ENCODE measurements at places on chromosomes 6 and 20.

DNA sequence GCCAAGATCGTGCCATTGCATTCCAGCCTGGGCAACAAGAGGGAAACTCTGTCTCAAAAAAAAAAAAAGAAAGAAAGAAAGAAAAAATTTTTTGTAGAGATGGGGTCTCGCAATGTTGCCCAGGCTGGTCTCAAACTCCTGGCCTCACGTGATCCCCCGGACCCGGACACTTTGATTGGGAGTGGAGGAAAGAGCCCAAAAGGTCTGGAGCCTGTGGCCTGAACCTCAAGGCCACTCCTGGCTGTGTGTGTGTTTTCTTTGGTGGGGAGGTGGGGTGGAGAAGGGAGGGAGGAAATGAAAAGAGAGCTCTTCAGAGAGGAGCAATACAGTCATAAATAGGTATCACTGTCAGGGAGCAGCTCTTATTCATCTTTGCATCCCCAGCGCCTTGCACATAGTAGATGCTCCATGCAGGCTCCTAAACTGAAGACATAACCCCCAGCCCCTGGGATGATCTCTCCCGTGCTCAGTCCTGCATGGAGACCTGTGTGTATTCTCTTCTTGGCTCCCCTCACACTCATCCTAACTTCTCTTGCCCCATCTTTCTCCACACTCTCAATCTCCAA, 75.7 kb downstream of the FGD2 start:
- no peak for DNase-seq

GRCh38 chr20:10521836-10522235, 86.7 kb downstream of the SLX4IP start:
- DNase-seq: no peak

DNA sequence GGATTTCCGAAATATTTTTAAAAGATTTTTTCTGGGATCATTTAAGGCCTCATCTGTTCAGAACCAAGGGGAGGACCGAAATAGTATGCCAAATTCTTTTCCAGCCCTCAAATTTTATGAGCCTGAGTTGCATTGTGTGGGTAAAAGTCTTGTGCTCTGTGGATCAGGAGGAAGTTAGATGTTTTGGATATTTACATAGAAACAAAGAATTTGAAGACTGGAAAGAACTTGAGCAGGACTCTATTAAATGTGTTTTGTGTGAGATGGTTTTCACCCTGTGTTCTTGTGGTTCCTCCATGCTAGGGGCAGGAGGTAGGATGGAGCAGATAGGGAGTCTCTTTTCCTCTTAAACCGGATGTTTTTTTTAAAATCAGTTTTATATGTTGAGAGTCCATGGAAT, 329.1 kb downstream of the LAMA2 start:
- no peak for DNase-seq

DNA sequence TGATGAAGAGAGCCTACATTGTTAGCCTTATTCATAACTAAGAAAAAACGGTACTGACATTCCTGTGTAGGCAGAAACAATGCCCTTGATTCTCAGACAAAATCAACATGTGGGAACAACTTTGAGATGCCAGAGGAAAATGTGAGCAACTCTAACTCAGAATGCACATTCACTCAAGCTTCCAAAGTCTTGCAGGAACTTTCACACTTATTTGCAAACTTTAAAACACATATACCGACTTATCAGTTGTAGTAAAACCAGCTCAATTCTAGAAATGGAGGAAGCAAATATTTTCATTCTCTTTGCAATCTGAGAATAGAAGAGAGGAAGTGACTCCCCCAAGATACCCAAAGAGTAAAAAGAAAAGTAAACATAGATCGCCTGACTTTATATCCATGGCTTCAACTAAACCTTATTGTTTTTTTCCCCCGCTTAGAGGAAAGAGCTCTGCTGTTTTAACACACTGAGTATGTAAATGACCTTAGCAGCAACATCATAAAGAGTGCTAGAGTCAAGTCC, 117.6 kb downstream of the EPB41L2 start:
- no peak for DNase-seq

- no peak for DNase-seq
Measured at GRCh38 chr6:136840276-136841001, 18.0 kb downstream of the PEX7 start.
